Natural killer cell (primary cell): ENCODE measurements at places on chromosomes 6 and 20.

GRCh38 chr6:72111611-72112010 is 225.3 kb downstream of the RIMS1 start:
- DNase-seq = no peak

DNA sequence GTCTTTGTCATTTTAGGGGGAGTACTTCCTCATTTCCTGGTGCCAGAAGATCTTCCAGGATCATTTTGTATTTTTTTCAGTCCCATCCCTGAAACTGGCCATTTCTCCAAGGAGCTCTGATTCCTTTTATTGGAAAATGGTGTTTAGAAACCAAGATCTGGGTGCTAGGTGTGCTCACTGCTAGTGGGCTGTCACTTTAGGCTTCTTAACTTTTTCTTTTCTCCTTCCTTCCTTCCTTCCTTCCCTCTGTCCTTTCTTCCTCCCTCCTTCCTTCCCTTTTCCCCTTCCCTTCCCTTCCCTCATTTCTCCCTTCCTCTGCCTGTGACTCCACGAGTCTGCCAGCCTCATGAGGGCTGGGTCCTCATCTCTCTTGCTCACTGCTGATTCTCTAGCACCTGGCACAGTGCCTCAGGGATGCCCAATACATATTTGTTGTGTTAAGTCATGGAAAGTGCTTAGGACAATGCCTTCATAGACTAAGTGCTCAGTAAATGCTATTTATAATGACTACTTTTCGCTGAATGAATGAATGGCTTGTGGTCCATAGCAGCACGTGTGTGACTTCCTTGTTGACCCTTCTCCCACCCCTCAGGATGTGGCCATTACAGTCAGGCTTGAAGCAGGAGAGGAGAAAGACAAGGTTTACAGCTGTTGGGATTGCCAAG is 36.9 kb downstream of the APCDD1L start:
- no peak for DNase-seq

DNA sequence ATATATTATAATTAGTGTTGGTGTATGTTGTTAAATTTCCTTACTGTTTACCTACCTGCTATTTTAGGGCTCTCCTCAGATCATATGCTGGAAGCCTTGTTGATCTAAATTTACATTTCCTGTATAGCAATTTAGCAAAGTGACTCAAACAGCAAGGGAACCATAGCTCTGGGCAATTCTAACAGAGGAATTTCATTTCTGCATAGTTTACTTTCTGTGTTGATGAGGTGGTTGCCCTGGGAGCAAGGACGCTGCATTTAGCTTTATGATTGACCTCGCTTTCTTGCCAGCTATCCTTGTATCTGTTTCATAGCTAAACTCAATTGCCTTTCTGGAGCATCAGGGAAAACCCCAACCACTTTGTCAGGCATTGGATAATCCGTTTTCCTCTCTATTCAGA is 810.8 kb downstream of the GRIK2 start:
- no peak for DNase-seq

- DNase-seq = peak; percentile 68
Measured at GRCh38 chr20:11891776-11892545, 25.7 kb upstream of the BTBD3 start.

- DNase-seq = no peak
Measured at GRCh38 chr6:147664092-147664491, 155.6 kb downstream of the SAMD5 start.

DNA sequence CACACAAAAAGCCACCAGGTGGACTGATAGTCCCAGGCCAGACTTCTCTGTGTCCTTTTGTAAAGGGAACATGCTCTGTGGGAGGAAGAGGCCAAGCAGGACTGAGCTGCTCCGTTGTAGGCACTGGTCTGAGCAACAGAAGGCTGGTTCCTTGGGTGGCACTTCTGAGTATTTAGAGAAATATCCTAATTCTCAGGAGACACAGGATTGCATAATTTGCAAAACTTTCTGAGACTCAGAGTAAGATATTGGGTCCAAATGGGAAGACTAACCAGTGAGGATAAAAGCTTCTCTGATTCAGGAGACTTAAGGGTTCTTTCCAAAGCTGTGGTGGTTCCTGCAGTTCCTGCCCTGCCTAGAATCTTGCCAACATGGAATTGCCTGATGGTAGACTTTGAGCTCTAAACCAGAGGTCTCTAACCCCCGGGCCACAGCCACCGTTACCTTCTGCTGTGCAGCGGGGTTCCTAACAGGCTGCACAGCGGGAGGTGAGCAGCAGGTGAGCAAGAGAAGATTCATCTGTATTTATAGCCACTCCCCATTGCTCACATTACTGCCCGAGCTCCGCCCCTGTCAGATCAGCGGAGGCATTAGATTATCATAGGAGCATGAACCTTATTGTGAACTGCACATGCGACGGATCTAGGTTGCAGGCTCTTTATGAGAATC is 107.0 kb downstream of the OLIG3 start:
- DNase-seq = no peak

DNA sequence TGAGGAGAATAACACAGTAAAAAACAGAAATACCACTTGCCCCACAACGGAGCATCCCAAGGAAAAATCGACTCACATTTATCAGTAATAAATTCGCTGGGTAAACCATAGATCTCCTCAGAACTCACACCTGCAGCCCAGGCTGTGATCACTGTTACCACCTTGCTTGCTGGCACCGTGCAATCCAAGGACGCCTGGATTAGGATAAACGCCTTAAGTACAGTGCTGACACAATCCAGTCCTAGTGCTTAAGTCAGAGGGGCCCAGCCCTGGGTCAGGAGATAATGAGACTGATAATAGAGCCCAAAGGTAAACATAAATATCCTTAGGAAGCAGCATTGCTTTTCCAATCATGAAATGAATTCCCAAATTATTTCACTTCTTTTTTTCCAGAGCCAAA is 62.5 kb downstream of the EPB41L2 start:
- DNase-seq = no peak
